Gastroesophageal sphincter (tissue), 4 donors: ENCODE measurements at places on chromosomes 12 and 14. TPM values are rescaled to one million over a fixed set of nuclear protein-coding genes. Genes with fewer than 3 reads are reported as not detected.

DNA sequence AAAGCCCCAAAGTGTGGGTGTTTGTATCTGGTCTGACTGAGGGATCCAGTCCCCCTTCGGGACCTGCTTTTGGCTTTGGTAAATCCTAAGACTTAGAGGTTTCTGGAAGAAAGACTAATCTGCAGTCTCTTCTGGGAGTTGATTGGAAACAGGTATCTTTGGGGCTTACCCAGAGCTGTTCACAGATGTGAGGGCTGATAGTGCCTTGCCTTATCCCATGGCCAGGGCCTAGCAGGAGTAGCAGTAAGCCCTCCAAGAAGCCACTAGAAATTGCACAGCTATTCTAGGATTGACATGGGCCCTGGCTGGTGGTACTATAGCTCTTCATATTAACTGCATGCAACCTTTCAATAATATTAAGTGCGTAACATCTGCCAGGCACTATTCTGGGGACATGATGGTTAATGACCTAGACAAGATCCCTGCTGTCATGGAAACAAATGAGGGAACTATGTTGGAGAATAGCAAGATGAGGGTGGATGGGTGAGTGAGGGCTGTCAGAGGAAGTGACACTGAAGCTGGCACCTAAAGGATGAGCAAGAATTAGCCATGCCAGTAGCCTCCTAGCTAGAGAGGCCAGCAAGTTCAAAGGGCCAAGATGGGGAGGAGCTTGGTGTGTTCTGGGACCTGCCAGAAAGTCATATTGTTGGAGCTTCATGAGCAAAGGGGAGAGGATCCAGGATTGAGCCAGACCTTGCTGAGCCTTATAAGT lies 71.7 kb downstream of the CRADD start:
- no peak for ATAC-seq

DNA sequence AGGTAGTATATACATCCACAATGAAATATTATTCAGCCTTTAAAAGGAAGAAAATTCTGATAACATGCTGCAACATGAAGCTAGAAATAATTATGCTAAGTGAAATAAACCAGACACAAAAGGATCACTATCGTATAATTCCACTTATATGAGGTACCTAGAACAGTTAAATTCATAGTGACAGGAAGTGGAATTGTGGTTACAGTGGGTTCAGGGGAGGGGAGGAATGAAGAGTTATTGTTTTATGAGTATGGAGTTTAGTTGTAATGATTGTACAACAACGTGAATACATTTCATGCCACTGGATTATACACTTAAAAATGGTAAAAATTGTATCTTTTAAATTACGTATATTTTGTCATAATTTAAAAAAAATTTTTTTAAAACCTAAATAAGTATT lies 21.0 kb downstream of the EEA1 start:
- no peak for ATAC-seq

The CCDC197 gene
- not detected for total RNA-seq

The KCNH3 gene
- 0.13 TPM for total RNA-seq

The ADAM21 gene
- 0.13 TPM for total RNA-seq

DNA sequence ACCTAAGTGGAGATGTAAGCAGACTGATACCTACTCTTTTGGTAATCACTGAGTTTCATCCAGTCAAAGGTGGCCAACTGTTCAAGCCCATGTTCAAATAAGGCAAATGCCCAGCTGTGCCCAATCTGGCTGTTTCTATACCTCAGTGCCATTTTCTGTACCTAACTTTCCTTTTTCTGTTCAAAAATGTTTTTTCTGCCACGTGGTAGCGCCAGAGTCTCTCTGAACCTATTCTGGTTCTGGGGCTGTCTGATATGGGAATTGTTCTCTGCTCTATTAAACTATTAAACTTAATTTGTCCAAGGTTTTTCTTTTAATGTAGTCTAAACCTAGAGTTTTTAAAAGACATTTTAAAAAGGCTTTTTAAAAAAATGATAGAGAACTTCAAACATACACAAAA lies 391.2 kb downstream of the NOVA1 start:
- ATAC-seq = no peak

GRCh38 chr12:26226629-26227360 lies 31.4 kb downstream of the SSPN start:
- peak; percentile 69 for ATAC-seq

GRCh38 chr12:46103559-46104383 lies 113.4 kb upstream of the SCAF11 start:
- no peak for ATAC-seq

DNA sequence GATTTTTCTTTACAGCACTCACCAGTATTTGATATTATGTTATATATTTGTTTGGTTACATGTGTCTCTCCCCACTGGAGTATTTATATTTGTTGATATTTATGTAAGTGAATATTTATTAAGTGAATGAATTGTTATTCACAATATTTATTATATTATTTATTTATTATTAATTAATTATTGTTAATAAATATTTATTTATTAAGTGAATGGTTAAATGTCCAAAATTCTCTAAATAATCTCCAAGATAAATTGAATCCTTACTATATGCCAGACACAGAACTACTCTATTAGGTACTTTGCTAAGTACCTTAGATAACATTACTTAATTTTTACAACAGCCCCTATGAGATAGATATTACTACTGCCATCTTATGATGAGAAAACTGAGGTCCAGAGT lies 10.2 kb upstream of the CRY1 start:
- ATAC-seq = no peak

- ATAC-seq = no peak
Observed at GRCh38 chr12:46432325-46432724, 59.8 kb upstream of the SLC38A2 start.

The DUSP16 gene
- 20.1 TPM for total RNA-seq

- ATAC-seq = no peak
Observed at GRCh38 chr12:1313906-1314305, 280.5 kb downstream of the FBXL14 start.

DNA sequence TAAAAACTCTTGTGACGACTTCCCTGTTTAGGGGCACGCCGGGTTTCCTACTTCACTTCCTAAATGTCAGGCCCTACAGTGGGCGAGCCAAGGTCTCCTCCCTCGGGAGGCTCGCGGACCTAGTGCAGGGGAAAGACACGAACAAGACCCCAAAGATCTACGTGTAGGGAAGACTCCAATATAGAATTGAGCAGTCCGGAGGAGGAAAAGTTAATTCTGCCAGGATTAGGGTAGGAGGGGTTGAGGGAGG lies 564 bp downstream of the ATXN3 start:
- peak; percentile 34 for ATAC-seq

- ATAC-seq = no peak
Observed at GRCh38 chr14:90721619-90722305, 94.5 kb downstream of the TTC7B start.
